ENCODE measurements at places on chromosomes 7 and 10.

GRCh38 chr10:57628592-57629284, 639.0 kb downstream of the IPMK start:
- no peak for DNase-seq

GRCh38 chr10:71667387-71667752, 52.2 kb downstream of the C10orf105 start:
- DNase-seq = no peak

DNA sequence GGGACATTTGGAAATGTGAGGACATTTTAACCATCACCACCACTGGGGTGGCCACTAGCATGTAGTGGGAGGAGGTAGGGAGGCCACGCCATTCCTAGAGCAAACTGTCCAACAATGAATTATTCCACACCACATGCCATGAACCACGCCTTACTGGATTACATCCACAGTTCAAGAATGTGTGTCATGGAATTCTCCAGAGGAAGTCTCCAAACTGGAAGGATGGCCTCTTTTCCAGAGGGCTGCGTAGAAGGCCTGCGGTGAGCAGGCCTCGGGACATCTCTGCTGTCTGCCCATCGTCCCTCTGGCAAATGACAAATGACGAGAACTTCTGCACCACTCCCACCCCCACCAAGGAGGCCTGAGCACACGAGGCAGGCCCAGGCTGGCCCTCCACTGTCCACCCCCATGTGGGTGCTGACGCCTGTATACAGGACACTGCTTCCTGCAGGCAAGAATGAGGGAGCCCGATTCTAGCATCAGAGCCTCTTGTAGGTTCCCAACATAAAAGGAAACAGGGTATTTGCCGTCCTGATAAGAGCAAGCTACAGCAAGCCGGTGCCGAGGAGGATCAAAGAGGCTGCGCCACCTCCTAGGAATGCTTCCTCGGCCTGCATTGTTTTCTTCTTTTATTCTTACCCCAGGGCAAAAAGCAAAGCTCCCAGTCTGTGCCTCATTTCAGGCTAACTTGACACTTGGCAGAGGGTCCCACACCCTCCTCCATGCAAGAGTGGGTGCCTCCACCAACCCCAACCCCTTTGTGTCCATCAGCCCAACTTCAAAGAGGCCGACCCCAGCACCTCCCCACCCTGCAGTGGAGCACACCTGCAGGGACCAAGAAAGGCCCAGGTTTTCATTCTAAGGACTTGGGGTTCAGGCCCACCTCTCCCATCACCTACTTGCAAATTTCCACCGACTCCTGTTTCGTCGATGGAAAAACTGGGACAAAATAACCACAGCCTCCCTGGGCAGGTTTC, 23.9 kb downstream of the TNS3 start:
- no peak for DNase-seq

DNA sequence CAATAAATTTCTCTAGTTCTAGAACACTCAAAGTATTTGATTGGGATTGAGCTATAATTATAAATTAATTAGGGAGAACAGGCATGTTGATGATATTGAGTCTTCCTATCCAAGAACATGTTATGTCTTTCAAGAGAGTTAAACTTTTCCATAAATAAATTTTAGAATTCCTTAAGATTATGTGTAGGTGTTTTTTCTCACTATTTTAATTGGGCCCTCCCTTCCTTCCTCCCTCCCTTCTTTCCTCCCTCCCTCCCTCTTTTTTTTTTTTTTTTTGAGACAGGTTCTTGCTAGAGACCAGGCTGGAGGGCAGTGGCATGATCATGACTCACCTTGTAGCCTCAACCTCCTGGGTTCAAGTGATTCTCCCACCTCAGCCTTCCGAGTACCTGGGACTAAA, 20.2 kb downstream of the EXOC6 start:
- no peak for DNase-seq

DNA sequence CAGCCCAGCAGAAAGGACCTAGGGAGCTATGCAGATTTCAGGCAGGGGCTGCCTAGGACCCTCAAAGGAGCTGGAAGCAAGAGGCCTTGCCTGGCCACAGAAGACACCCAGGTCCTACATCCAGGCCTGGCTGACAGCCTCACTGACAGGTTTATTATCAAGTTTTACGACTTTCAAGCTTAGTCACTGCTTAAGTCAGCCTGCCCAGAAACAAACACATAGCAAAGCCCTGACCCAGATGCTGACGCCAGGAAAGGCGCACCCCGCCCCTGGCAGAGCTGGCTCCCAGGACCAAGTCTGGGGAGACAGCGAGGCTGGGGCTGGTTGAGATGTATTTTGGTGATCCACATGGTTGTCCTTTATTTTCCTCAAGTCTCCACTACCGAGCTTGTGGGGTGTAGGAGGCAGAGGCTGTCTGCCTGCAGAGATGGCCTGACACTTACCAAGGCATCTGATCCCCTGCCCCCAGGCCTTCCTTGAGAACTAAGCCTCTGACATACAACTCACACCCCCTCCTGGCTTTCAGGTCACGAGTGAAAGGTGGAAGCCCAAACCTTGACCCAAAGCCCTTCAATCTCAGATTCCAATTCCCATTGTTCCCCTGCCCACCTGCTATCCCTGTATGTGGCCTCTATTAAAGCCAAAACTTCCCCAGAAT, 80.7 kb upstream of the EMX2 start:
- DNase-seq = no peak
